ENCODE measurements at places on chromosomes 5 and 9. TPM values are rescaled to one million over a fixed set of nuclear protein-coding genes. Genes with fewer than 3 reads are reported as not detected.
A peak's percentile ranks its signal among the peaks of the same experiment; 100 is the strongest.

MYO10 gene
- 1.7 TPM for total RNA-seq

GABRB2 gene
- 5.1 TPM for total RNA-seq

- DNase-seq: no peak
Measured at GRCh38 chr9:135998410-135999071, 37.4 kb upstream of the UBAC1 start.

GRCh38 chr5:56480705-56481427, 247.7 kb upstream of the ANKRD55 start:
- DNase-seq: peak; percentile 29

SPATA31A6 gene
- total RNA-seq: not detected

DNA sequence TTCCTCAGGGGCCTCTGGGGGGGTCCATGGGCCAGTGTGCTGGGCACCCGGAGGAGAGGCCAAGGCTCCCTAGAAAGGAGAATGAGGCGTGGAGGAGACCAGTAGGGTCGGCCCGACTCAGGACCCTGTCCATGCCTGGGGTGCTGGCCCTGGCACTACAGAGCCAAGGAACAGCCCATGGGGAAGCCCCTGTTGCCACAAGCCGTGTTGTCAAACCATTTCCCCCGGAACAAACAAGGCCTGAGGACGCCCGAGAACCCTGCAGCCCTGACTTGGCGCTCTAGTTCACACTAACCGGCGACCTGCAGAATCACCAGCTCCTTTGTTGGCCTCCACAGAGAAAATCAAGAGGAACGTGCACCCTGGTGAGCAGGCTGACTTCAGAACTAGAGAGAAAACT, 41.6 kb upstream of the SLC12A7 start:
- no peak for DNase-seq

DNA sequence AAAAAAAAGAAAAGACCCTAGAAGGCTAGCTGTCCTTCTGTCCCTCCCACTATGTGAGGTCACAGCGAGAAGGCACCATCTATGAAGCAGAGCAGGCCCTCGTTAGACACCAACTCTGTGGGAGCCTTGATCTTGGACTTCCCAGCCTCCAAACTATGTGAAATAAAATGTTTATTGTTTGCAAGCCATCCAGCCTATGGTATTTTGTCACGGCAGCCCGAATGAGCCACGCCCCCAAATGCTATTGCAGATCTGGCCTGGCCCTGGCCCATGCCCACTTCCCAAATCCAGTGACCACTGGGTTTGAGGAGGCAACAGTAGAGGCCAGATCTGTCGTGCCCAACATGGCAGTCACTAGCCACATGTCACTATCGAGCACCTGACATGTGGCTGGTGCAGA, 10.8 kb downstream of the STK10 start:
- no peak for DNase-seq

- no peak for DNase-seq
Measured at GRCh38 chr5:143921525-143922311, 109.8 kb downstream of the HMHB1 start.

DNA sequence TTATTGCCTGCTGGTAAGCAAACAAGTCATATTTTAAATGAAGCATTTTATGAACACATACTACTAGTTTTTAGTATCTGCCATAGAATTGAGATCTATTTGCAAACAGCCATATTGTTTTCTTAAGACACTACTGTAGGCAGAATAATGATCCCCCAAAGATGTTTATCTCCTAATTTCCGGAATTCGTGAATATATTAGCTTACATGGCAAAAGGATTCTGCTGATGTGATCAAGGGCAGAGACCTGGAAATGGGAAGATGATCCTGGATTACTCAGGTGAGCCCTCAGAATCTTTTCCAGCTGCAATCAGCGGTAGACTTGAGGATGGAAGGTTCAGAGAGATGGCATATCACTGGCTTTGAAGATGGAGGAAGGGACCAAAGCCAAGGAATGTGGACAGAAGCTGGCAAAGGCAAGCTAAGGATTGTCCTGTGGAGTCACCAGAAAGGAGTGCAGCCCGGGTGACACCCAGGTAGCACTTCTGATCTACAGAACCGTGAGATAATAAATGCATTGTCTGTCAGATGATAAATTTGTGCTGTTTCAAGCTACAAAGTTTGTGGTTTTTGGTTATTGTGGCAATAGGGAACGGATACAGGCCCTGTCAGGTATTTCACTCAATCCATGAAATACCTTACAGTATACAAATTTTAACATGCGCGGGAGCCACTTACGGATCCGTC, 1.0 kb upstream of the ERCC6L2 start:
- DNase-seq: no peak

DNA sequence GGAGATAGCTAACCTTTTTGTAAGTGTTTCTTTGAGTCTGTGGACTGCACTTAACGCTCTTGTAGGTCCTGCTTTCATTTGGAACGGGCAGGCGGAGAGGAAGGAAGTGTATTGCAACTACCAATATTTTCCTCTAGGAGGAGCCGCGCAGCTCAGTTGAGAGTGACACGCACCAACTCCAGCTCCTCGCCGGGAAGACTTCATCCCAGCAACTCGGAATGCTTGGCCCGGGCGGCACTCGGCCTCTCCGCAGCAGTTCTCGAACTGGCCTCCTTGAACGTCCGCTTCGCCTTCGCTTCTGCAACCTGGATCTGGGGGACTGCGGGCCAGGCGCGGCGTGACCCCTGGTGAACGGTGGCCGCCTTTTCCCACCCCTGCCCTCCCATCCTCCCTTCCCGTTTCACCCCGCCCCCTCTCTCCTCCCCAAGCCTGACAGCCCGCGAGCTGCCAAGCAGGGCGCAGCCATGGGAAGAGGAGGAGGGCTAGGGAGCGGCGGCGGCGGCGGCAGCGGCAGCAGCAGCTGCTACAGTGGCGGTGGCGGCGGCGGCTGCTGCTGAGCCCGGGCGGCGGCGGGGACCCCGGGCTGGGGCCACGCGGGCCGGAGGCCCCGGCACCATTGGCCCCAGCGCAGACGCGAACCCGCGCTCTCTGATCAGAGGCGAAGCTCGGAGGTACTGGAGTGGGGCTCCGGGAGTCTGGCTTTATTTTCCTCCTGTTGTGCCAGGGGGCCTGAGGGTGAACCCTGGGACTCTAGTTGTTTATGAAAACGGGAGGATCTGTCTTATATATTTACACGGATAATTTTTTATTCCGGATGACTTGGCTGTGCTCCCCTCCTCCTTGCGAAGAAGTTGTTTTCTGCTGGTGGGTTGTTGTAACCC, at the start of gene GHR:
TSS of gene GHR (plus strand) at position 155 of the 881 bp plus-strand sequence. CDS start 142,436 bp downstream, outside the sequence.
- DNase-seq: no peak

SYNPO gene
- total RNA-seq: 0.15 TPM

- DNase-seq: no peak
Measured at GRCh38 chr5:170290498-170290897, 7.1 kb downstream of the LCP2 start.

- no peak for DNase-seq
Measured at GRCh38 chr5:37189355-37189754, 59.8 kb downstream of the CPLANE1 start.

DNA sequence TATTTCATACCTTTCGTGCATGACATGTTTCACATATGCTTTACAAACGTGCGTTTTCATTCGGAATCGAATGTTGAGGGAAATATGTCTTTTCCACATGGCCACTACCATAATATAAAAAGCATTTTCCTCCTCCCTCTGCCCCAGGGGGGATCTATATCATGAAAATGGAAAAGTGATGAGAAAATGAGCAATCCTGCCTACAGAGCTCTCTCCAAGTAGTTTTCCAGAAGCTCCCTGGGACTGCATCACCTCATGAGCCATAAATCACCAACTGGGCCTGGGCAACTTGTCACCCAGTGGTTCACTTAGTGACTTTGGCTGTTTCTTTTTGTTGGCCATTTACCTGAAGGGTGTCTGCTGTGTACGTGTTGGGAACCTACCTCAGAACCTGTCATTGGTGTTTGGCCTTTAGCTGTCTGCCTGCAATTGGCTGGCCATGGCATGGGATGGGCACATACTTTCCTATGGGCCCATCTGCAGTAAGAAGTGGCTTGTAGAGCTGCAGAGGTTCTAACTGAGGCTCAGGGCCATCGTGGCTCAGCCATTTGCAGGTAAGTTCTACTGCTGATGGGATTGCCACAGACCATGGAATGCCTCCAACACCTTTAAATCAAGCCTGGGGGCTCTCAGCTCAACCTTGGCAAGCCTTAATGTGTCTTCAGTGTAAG, 9.5 kb upstream of the TIFAB start:
- no peak for DNase-seq

C9orf153 gene
- total RNA-seq: 0.27 TPM

GRCh38 chr9:120153258-120153657, 426.7 kb downstream of the CDK5RAP2 start:
- DNase-seq: no peak

DNA sequence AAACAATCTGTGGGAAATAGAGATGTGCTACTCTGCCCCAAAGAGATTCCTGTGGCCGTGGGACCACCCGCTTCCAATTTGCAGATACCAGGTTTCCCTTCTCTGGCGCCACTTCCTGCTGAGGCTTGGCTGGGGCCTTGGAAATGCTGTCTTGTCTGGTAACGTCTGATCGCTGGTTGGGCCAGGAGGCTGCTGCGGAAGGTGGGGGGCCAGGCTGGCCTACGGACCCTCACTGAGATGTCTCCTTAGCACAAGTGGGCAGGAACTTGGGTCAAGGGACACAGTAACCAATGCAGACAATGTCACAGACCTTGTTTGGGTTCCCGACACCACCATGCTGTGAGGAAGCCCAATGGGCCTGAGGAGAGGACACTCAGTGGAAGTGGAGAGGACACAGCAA, 31.7 kb upstream of the IRX4 start:
- DNase-seq: no peak

DNA sequence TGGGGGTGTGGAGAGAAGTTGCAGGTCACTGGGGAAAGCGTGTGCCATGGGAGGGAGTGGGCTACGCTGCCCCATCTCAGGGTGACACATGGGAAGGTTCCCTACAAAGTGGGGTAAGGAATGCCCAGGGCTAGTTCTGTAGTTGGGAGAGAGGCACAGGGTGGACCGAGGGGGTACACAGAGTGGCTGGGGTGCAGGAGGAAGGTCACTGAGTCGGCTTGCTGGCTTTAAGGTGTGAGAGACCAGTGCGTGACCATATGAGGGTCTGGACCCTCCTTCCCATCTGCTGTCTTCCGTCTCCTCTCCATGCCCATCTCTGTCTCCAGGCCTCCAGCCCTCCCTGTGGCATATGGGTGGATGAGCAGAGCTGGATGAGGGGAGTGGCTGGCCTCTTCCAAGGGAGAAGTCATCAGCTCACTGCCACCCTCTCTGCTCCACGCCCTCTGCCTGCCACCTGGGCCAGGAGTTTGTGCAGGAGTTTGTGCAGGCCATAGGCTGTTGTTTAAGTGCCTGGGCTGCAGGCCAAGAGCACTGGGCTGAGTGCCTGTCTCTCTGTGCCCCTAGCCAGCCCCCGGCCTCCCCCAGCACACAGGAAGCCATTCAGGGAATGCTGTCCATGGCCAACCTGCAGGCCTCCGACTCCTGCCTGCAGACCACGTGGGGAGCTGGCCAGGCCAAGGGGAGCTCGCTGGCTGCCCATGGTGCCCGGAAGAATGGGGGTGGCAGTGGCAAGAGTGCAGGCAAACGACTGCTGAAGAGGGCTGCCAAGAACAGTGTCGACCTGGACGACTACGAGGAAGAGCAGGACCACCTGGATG, 96.8 kb downstream of the PHF2 start:
- DNase-seq: no peak

GRCh38 chr5:111231119-111231518, 6.9 kb downstream of the CAMK4 start:
- no peak for DNase-seq

PCDHA9 gene
- total RNA-seq: not detected

- DNase-seq: no peak
Measured at GRCh38 chr9:35661756-35662350, 3.1 kb downstream of the ARHGEF39 start.

DNA sequence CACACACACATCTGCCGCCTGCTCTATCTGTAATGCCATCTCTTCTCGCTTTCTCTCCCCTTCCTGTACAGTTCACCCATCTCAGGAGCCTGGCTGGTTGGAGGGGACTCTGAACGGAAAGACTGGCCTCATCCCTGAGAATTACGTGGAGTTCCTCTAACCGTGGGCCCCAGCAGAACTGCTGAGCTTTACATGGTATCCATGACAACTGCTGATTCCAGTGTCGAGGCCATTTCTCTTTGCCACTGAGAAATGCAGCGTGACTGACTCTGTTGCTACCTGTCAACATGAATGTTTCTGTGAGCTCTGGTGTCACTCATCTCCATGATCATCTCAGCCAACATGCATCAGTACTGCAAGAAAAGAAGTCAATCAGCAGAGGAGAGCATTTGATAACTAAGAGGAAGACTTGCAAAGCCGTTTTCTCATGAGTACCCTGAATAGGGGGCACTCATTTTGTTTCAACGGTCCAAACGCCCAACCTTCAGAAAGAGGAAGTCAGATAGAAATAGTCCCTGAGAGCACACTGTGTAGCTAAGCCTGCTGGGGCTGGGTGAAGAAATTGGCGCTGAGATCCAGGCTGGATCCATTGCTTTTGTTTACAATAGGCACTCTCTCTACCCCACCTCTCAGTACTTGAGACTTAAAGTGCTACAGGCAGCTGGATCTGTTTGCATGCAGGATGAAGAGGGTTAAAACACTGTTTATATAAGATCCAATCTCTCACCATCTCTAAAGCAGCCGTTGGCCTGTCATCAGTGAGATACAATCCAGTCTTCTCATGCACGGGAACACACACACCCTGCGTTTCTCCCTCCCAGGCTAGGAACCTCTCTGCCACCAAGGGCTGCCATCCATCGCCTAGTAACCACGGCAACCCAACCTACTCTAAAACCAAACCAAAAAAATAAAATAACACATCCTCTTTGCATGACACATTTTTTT, 180.9 kb downstream of the NR3C1 start:
- peak; percentile 74 for DNase-seq

DMAC1 gene
- 103 TPM for total RNA-seq

- peak; percentile 8 for DNase-seq
Measured at GRCh38 chr5:154103233-154103632, 64.5 kb downstream of the MFAP3 start.

AFAP1L1 gene
- total RNA-seq: not detected

POLR3G gene
- 12.9 TPM for total RNA-seq

GRCh38 chr5:37929791-37930190, 90.0 kb upstream of the GDNF start:
- no peak for DNase-seq

DNA sequence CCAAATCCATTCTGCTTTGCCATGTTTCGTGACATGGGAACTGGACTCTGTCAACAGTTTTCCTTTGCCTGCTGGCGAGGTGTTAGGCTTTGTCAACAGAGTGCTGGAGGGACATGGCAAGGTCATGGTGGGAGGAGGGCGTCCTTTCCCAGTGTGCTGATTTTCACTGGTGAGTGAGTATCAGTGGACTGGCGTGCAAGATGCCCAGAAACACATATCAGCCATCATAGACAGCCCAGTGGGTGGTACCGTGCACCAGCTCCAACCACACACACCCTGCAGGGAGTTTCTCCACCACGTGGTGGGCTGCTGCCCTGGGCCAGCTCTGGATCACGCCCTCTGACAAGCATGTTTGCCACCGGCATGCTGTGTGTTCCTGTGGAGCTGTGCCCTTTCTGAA, 50.0 kb upstream of the ABL1 start:
- DNase-seq: no peak

GRCh38 chr5:37881359-37881758, 41.5 kb upstream of the GDNF start:
- no peak for DNase-seq

All from OCI-LY7 (cell line).